ENCODE measurements at places on chromosomes 6 and 20. TPM values are rescaled to one million over a fixed set of nuclear protein-coding genes. Genes with fewer than 3 reads are reported as not detected.

DNA sequence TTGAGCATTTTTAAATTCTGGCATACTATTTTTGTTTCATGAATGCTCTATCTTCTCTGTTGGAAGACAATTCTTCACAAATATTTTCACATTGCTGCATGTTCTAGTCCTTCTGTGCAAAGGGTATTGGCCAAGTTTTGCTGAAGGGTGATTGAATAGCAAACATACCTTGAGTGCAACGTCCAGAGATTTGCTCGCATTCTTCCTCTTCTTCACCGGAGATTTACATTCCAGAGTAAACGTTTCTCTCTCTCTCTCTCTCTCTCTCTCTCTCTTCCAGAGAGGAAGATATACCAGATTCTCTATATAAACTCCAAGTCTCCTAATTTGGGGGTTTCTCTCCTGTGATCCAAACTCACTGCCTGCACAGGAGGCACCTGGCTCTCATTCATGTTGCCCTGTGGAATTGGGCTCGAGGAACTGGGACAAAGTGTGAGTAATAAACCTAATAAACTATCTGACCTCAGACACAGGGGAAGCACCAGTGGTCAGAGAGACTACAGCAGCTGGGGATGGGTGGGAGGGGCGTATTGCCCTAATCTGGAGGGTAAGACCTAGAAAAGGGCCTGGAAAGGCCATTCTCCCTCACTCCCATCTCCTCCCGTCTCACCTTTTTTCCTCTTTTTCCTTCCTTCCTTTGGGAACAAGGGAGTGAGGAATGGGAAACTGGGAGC is 1.1 kb upstream of the TREML1 start:
- no peaks in the 10 kb centered on the region for H3K36me3 ChIP-seq
- H3K4me1 ChIP-seq, result no peaks in the 10 kb centered on the region
- no peaks in the 10 kb centered on the region for H3K27me3 ChIP-seq
- no peak overlapping the region for H3K4me3 ChIP-seq
- H3K27ac ChIP-seq, result no peak overlapping the region

Gene SPATA25
- 0.54 TPM for total RNA-seq

- H3K27me3 ChIP-seq, result peaks cover 3% of the 10 kb centered on the region
- no peaks in the 10 kb centered on the region for H3K4me1 ChIP-seq
- H3K27ac ChIP-seq, result no peak overlapping the region
- DNase-seq, result peak; percentile 36
- no peak overlapping the region for H3K4me3 ChIP-seq
Observed at GRCh38 chr6:127539272-127539671, 20.1 kb upstream of the MTCL3 start.

Gene HCK
- not detected for total RNA-seq

Gene ZNF341
- total RNA-seq, result 4.6 TPM
